COR-L47 (cell line): ENCODE measurements at places on chromosomes 4 and X.

- no peak for DNase-seq
These were observed 190.5 kb downstream of the SH3BGRL start for GRCh38 chrX:81392396-81392795.

DNA sequence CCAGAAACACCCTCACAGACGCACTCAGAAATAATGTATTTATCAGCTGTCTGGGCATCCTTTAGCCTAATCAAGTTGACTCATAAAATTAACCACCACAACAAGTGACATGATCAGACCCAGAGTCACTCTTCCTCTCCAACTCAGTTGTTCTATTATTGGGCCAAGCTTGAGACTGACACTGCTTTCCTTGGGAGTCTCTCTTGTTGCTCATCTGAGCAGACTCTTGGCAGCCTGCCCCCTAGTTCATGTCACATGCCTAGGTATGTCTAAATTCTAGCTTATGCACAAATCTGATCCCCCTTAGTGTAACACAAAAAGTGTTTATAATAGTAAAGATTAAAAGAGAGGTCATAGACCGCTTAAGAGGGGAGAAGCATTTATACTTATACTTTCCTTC, 72.6 kb upstream of the ADAMTS3 start:
- DNase-seq: no peak

- DNase-seq: no peak
These were observed 63.0 kb upstream of the LNX1 start for GRCh38 chr4:53654300-53654758.

- DNase-seq: no peak
These were observed 7.2 kb downstream of the HTR2C start for GRCh38 chrX:114591121-114591520.

DNA sequence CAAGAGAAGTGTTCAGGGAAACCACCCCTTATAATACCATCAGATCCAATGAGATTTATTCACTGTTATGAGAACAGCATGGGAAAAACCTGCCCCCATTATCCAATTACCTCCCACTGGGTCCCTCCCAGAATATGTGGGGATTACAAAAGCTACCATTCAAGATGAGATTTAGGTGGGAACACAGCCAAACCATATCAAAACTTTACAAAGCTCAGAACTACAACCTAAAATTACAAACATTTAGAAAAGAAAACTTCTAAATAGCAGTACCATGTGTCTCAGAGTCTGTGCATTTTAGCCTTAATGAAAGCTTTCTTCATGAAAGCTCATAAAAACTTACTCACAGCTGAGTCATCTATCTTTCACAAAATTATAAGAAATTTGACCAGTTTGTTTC, 1442.8 kb upstream of the PCDH7 start:
- DNase-seq: no peak
